Suppressor macrophage treated with lipopolysaccharide for 1 hour (primary cell): ENCODE measurements at places on chromosomes 11 and 22.
A peak's percentile ranks its signal among the peaks of the same experiment; 100 is the strongest.

GRCh38 chr11:57349491-57350274 lies 11.5 kb downstream of the P2RX3 start:
- DNase-seq = peak; percentile 56

DNA sequence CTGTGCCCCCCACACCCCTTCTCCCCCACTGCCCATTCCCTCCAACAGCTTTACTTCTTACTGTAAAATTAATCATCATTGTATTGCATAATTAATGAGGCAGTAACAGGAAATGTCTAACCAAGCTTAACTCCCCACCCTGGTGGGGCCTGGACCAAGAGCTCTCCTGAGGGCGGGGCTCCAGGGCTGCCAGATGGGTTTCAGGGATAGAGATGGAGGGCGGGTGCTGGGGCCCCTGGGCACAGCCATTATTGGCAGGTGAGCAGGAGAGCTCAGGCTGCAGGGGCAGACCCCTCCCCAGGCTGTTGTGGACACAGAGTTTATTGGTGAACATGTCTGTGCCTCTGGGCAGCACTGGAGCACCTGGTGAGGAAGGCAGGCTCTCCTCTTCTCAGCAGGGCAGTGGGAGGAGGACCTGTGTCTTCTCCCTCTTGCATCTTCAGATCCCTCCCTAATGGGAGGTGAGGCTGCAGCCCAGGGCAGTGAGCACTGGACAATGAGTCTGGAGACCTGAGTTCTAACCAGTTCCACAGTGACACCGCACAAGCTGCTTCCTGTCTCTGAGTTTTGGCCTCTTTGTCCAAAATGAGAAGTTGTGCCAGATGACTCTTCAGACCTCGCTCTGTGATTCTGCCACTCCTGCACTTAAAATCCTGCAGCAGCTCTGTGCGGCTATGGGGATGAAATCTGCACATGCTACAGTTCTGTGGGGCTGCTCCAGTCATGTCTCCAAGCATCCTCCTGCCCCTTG lies 233.3 kb downstream of the CEP164 start:
- no peak for DNase-seq

DNA sequence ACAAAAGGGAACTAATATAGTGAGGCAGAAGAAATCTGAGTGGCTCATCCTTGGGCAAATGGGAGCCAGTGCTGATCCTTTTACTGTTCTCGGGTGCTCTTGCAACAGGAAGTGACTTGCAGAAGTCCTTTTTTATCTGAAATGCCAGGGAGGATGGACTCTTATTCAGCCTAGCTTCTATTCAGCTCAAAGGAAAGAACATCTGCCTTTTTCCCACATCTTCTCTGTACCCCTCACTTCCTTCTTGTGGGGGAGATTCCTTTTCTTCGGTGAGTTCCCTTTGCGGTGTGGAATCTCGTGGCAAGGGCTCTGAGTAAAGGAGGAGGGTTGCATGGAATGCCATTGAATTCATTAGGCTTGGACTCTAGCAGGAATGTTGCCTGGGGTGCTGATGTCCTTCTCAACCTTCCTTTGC lies 76.2 kb downstream of the ZBTB16 start:
- peak; percentile 67 for DNase-seq

- DNase-seq = no peak
Observed at GRCh38 chr11:61838921-61839320, 10.8 kb downstream of the FADS2 start.

- DNase-seq = no peak
Observed at GRCh38 chr11:1072116-1072820, 2.4 kb upstream of the MUC2 start.

GRCh38 chr11:3089236-3090061 lies 32.2 kb upstream of the CARS1 start:
- DNase-seq = no peak

DNA sequence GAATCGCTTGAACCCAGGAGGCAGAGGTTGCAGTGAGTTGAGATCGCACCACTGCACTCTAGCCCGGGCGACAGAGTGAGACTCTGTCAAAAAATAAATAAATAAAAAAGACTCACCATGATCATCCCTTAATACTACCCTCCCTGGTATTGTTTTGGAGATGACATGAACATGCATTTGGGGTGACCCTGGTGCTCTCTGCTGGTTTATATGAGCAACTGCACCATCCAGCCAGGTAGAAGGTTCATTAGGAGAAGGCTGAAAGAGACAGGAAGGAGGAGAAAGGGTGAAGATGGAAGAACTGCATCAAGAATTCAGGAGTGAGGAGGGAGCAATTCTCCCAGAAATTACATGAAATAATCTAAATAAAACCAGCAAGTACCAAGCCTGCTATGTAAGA lies 37.8 kb downstream of the SLC5A1 start:
- peak; percentile 52 for DNase-seq

GRCh38 chr11:90364527-90364926 lies 141.7 kb upstream of the CHORDC1 start:
- DNase-seq = no peak

- DNase-seq = no peak
Observed at GRCh38 chr11:94066901-94067429, 45.8 kb downstream of the HEPHL1 start.

GRCh38 chr11:20963596-20963995 lies 294.2 kb downstream of the NELL1 start:
- no peak for DNase-seq

DNA sequence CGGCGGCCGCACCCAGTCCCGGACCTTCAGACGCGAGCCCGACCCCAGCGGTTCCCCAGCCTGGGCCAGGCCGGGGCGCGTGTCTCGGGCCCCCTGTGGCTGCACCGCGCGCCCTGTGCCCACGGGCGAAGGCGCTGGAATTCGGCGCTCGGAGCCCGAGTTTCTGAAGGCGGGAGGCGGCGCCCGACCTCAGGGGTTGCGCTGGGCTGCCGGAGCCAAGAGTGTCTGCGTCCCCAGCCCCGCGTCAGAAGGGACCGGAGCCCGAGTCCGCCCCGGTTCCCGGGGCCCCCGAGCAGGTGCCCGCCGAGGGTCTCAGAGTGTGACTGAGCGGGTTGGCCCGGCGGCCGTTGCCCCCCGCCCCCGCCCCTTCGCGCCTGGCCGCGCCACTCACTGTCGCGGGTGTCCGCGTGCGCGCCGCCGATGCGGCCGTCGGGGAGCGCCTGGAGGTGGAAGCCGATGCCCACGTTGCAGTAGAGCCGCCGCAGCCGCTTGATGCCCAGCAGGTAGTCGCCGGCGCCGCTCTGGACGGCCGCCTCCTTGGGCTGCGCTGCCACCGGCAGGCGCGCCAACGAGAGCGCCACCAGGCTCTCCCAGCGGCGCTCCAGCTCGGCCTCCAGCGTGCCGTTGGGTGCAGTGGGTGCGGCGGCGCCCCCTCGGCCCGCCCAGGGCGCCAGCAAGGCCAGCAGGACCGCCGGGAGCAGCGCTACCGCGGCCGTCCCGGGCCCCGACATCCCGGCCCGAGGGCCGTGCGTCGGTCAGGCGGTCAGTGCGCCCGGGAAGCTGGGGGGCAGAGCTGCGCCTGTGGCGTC lies 583 bp downstream of the FGF4 start:
- no peak for DNase-seq

DNA sequence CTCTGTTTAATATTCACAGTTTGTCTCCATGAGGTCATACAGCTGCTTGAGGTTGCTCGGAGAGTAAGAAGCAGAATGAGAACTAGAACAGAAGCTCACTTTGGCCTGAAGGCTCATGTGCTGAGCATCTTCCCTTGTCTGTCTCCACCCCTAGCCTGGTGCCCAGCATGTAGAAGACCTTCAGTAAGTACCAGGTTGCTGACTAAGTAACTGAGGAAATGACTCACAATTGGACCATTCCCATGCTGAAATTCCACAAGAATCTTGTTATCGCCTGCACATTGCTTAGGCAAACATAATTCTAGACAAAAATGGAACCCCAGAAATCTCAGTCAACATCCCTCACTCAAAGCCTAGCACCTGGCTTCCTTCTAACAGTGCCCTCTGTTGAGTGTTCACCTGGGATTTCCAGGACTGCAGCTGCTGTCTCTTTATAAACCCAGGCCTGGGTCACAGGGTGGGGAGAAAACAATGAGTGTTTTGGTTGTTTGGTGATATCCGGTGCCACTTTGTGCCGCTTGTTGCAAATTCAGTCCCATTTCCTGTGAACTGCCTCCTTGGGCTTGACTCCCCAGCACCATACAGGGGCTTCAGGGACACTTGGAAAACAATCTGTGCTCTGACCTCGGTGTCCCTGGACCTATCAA lies 406.8 kb downstream of the ETS1 start:
- DNase-seq = no peak

DNA sequence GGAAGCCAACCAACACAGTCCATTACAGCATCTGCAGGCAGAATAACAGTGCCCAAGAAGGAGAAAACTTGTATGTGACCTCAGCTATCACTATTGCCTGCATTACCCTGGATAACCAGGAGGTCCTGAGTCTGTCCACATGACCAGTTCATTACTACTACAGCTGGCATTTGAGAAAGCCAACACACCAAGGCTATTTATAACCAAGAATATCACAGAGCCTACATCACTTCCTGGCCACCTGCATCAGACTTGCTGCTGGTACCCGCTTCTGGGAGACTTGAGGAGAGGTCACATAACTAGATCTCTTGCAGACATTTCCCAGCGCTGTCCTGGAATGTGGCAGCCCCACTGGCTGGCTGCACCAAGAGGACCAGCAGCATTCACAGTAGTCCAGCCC lies 11.1 kb upstream of the OR56B4 start:
- no peak for DNase-seq

DNA sequence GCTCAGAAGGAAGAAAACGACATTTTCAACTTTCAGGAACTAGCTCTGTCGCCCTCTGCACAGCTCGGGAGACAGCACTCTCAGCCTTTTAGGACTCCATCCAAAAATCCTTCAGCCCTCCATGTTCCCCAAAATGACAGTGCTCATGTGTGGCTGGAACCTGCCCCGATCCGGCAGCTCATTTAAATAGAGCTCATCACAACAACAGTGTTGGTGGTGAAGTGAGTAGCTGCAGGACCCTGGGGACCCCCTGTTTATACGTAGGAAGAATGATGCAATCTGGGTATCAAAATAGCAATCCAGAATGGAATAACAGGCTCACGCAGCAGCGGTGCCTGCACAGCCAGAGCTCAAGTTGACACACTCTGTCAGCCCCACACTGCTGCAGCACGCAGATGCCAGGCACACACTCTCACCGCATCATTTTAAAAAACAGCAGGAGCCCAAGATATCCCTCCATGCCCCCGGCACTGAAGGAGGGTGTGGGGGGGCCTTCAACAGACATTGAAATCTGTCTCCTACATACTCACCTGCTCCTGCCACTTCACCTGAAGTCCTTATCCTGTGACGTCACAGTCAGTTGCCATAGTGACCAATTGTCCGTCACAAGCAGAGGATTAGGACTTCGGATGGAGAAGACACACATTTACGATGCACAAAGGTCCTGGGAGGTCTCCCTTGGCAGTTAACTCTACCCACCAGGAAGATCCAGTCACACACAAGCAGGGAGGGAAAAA lies 24.0 kb downstream of the TRIM66 start:
- no peak for DNase-seq

- DNase-seq = no peak
Observed at GRCh38 chr11:6622261-6623171, 3.3 kb upstream of the TPP1 start.

DNA sequence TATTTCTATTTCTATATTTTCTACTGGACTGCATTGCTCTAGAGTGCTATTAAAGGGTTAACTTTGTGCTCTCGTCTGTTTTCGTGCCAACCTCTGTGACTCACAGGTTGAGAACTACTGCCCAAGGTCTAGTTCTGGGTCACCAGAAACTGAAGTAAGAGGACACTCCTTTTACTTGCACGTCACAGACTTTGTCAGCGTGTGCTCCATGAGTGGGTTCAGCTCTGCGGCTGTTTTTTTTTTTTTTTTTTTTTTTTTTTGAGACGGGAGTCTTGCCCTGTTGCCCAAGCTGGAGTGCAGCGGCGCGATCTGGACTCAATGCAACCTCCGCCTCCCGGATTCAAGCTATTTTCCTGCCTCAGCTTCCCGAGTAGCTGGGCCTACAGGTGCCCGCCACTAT lies 49.8 kb downstream of the CLMP start:
- DNase-seq = no peak

DNA sequence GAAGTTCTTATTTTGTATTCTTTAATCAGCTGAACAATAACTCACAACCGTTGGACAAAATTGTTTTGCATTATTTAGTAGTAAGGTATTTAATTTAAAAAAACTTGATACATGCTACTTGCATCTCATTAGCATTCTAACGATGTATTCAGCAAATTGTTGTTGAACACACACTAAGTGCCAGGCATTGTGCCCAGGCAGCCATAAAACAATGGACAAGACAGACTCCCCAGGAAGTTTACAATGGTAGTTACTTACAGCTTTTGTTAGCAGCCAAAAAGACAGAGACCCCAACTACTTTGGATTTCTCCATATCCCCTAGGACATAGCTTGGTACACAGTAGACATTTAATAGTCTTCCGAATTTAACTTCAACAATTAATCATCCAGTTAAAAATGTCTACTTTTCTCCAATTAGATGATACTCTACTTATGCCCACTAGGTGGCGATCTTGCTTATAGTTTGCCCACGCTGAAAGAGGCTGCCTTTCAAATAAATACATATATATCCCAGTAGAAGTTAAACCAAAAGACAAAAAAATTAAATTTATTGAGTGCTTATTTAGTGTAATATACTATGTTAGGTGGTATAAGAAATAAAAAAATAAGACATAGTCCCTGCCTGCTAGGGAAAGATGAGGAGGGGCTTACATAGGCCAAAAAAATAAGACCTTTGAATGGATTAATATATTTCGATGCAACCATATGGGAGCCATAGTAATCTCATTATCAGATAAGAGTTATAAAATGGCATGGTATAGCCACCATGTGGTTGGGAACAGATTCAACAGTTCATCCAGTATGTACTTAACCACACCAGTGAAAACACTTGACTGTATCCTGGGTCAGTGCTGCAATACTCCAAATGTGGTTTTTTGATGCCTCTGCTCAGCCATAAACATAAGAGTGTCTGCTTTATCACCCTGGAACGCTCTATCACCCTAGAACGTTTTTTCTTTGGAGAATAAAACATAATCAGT lies 2.0 kb upstream of the FJX1 start:
- DNase-seq = peak; percentile 76

DNA sequence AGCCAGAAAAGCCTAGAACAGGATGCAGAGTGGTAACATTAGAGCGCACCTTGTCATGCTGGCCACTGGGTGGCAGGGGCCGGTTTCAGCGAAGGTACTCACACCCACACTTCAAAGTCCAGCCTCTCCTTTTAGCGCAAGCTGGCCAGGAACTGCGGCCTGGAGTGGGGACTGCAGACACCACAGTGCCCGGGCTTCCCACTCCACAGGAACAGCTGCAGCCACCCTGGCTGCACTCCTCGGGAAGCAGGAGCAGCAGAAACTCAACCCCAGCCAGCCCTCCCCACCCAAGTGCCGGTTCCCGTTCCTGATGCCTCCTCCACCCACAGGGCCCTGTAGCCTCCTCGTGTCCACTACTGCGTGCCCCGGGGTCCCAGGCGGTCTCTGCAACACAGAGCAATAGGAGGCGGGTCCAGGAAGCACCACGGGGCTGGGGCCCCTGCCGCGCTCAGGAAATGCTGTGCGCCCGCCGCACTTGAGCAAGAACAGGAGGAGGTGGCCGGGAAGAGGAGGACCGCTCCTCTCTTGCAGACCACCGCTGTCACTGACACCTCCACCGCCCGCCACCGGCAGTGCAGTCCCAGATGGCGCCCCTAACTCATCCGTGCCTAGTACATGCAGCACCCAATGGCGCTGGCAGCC lies 2.2 kb downstream of the RFPL2 start:
- peak; percentile 68 for DNase-seq

GRCh38 chr11:16603890-16604793 lies 134.3 kb upstream of the C11orf58 start:
- peak; percentile 15 for DNase-seq
